ENCODE measurements at places on chromosomes 1 and 21.

DNA sequence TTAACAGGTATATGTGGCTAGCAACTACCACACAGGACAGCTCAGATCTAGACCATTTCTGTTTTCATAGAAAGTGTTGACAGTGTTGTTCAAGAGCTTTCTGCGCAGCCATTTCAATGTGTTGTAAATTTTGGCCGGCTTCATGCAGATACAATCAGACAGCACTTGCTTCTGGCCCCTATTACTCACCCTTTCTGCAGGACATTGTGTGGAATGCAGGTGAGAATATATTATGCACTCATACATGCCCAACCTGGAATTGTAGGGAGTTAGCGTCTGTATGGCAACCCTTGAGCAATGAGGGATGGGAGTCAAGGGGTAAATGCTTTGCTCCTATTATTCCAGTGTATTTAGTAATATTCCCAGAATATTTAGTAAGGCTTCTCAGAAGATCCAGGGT lies 180.9 kb upstream of the PLXNA2 start:
- no peak for DNase-seq

GRCh38 chr21:39088831-39089380 lies 94.3 kb downstream of the PSMG1 start:
- DNase-seq: no peak

GRCh38 chr1:181083842-181084605 lies 4.5 kb upstream of the IER5 start:
- no peak for DNase-seq

DNA sequence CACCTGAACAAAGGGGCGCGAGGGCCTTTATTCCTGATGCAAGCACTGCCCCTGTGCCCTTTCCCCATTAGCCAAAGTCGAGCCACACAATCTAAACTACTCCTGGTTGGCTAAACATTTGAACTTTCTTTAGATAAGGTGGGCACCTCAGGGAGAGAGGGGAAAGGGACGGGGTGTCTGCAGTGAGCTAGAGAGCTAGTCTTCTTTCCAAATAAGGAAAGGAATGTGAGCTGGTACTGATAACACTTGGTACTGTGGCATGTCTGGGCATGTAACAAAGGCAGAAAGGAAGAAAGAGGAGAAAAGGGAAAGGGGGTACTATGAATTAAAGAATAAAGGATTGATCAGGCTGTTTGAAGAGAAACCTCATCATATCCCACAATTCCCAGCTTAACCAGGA lies 62.8 kb downstream of the OVGP1 start:
- DNase-seq: no peak

DNA sequence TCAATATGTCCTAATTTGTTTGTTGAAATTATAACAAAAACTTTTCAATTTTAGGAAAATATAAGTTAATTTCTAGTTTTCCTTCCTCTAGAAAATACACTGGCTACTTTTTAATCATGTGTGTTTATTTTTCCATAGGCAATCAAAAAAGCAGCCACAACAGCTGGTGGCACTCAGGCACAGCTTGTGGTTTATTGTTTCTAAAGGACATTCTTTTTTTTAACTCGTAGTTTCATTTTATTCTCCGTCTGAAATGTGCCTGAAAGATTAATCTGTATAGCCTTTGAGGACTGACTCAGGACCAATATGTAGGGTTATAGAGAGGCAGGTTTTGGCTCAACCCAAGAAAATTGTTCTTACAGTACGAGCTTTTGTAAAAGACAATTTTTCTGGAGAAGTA lies 20.7 kb upstream of the STX12 start:
- DNase-seq: no peak

DNA sequence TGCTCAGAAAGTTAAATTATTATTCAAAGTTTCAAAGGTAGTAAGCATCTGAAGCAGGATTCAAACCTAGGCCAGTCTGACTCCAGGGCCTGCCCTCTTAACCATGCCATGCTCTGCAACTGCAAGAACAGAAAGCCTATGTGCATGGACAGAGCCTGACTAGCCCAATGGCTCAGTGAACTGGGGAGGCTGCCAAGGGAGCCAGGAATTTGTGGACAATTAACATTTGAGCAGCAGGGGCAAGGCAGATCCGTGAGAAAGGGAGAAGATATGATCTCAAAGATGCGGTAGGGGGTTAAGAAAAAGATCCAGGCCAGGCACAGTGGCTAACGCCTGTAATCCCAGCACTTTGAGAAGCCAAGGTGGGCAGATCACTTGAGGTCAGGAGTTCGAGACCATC lies 6.5 kb upstream of the ATP1A4 start:
- DNase-seq: no peak

DNA sequence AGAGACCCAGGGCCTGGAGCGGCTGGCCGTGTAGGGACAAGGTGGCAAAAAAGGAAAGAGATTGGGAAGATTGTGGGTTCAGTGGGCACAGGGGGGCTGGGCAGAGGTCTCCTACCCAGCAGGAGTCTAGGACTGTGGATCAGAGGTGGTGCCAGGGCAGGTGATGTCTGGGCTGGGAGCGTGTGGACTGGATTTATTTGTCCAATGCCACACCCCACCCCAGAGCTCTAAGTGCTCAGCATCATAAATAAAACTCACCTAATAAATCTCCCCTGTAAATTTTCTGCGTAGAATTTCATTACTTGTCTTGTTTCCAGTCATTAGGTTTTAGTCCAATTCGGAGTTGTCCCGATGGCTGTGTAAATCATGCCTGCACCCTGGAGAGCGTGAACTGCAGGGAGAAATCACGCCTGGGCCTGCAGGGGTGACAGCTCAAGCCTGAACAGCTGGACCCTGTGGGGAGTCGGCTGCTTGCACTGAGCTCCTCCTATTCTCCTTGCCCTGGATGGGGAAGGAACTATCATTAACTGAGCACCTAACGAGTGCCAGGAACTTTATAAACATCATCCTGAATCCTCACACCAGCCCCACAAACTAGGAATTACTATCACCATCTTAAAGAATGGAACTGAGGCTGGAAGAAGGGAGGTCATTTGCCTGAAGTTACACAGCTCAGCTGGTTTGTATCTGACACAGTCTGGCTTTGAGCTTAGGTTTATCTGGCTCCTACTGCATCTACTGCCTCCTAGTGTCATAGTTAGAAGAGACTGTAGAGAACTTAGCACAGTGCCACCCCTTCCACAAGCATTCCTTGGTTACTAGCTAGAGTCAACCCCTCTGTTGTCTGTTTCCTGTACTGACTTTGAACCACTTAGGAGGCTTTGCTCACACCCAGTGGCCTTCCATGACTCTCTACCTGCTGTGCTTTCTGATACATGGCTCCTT lies 25.0 kb upstream of the POU3F1 start:
- no peak for DNase-seq

DNA sequence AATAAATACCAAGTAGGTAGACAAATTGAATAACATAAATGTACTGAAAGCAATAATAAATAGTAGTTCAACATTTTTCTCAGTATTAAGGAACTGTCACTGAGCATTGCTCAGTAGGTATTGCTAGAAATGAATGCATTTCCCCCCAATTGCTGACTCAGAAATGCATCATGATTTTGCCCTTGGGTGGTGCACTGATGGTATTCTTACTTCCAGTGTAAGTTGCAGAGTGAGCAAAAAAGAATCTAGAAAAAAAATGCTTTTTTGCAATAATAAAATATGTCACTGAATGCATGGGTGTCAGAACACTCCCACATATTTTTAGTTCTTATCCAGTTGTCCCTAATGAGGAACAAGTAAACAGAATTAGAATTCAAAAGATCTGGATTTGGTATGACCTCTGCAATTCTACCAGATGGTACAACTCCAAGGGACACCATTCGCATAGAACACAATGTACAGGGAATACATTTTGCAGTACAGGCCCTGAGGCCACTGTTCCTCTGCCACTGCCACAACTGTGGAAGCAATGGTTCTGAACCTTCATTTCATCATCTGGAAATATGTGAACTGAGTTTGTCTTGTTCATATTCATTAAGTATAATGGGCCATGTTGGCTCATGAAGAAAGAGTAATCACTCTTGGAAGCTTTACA lies 78.0 kb downstream of the ATP6V1G3 start:
- no peak for DNase-seq
